Activated T-cell treated with anti-CD3 and anti-CD28 coated beads for 24 hours (primary cell): ENCODE measurements at places on chromosomes 13 and 19.

GRCh38 chr13:92827503-92827902, 399.1 kb upstream of the GPC6 start:
- no peak for DNase-seq

DNA sequence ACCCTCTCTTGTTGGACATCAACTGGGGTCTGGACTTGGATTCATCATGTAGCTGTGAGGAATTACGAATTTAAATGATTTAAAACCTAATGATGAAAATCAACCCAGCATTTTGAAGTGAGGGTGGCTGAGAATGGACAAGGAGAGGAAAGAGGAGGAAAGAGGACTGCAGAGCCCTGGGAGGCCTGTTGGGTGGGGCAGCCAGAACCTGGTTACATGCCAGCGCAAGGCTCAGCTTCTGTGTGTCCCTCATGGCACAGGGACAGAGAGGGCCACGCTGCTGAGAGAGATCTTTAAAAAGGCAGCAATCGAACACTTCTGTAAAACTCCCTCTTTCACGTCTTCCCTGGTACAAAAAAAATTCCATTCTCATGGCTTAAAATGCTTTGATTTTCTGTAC, 292.7 kb downstream of the MYO16 start:
- no peak for DNase-seq

GRCh38 chr19:47499371-47499770, 15.4 kb upstream of the KPTN start:
- no peak for DNase-seq

- no peak for DNase-seq
Observed at GRCh38 chr19:58379246-58379645, 1.6 kb downstream of the ZNF837 start.

DNA sequence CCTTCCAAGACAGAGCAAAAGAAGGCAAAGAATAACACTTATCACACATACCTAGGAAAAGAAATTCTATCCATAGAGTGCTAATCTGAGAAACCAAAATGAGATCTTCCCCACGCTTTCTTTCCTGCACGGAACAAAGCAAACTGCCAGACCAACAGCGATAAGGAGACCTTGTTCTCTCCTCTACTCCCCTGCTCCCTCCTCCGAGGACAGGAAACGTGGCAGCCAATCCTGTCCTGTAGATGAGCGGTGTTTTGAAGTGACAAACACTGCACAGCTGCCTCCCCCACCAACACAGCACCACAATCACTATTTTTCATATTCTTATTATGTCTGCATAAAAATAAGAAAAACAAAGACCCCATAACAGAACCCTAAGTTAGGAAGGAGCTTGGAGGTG, 113.9 kb upstream of the IRS2 start:
- DNase-seq = no peak

DNA sequence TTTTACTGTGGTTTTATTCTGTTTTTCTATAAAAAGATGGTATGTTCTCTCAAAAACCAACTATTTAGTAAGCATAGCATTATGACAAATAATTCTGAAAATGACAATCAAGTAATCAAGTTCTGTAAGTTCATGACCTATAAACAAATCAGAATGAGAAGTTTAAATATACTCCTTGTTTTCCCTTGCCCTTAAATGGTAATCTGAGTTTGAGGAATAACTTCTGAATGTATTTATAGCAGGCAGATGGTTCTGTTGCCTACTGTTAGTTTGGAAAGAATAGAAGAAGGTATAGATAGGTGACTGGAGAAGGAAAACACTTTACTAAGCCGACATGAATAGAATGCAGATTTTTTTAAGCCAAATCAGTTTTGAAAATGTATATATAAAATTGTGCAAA, 63.9 kb downstream of the POSTN start:
- DNase-seq = no peak

- DNase-seq = no peak
Observed at GRCh38 chr13:66933994-66934393, 296.1 kb downstream of the PCDH9 start.

DNA sequence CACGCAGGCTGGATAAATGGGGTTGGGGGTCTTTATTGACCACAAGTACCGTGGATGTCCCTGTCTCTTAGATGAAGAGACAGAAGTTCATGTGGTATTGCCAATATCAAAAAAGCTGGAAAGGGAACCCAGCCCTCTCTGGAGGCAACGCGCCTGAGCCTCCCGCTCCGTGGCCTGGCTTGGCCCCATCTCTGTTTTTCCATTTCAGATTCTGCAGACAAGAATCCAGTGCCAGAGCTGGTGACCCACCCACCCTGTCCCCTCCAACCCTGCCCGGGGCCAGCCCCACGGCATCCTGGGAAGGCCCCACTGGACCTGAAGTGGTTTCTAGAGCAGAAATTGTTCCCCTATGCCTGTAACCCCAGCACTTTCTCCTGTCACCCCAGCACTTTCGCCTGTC, 57.7 kb downstream of the PTPRS start:
- no peak for DNase-seq

DNA sequence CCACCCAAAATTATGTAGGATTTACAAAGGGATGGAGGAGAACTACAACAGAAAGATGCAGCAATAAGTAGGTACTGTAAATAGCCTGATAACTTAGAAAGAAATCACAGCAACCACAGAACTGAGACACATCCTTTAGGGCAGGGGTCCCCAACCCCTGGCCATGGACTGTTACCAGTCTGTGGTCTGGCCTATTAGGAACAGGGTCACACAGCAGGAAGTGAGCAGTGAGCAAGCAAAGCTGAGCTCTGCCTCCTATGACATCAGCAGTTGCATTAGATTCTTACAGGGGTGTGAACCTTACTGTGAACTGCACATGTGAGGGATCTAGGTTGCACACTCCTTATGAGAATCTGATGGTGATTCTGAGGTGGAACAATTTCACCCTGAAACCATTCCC, 997.6 kb downstream of the DIAPH3 start:
- no peak for DNase-seq

- DNase-seq = no peak
Observed at GRCh38 chr19:13718733-13719132, 45.6 kb upstream of the MRI1 start.

GRCh38 chr19:48711106-48711662, 8.3 kb downstream of the MAMSTR start:
- DNase-seq = no peak
